ENCODE measurements at places on chromosomes 5 and 9.

DNA sequence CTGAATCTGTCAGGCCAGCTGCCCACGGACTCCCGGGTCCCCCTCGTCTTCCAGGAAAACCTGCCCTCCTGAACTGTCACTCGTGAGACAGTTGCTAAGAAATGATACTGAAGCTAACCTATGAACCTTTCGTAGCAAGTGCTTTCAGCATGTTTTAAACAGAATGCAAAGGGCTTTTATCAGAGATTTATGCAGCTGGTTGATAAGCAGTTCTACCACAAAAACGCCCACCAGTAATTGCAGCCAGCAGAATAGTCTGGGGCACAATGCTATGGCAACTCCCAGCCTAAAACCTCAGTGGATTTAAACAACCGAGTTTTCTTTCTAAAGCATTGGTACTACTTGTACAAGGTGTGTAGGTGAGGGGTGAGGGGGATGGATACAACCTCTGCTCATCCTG lies 97.5 kb downstream of the IRX2 start:
- DNase-seq: no peak

DNA sequence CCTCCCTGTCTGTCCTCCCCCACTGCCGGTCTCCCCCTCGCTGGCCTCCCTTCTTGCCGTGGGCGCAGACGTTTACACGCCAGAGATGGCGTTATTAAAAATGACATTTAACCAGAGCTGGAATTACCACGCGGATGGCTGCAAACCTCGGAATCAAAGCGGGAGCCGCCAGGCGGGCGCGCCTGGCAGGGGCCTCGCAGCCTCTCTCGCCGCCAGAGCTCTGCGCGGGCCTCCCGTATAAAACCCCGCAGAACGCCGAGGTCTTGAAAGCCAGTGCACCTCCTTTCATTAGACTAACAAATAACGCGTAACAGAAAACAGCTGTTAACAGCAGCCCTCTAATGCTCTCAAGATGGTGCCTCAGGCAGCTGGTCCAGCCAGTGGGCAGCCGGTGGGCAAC lies 10.2 kb downstream of the PRRX2 start:
- DNase-seq: no peak

- DNase-seq: no peak
These were observed 30.8 kb downstream of the BTF3 start for GRCh38 chr5:73529081-73529480.

DNA sequence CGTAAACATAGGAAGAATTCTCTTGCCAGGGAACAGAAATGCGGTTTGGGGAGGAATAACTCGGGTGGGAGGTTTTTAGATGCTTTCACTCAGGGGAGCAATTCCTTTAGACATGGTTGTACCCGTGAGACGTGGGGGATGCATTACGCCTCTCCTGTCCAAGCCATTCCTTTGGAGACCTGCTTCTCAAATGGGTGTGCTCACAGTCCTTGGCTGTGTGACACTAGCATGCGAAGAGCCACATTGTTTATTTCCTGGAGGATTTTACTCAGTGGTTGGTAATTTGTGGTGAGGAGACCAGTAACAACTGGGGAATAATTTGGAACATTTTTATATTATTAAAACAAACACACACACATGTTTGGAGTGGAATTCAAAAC lies 18.5 kb downstream of the COL15A1 start:
- DNase-seq: no peak

GRCh38 chr9:97766092-97766491 lies 69.0 kb upstream of the XPA start:
- DNase-seq: no peak

GRCh38 chr5:178236679-178237078 lies 4.1 kb upstream of the PHYKPL start:
- no peak for DNase-seq

All from A673 (cell line).